Activated CD4-positive, alpha-beta T cell treated with anti-CD3 and anti-CD28 coated beads, Interleukin-2, amount 10 ng/mL, durations not matched to agents 24 days and 14 days (primary cell): ENCODE measurements at places on chromosomes 12 and 14.

GRCh38 chr14:61523751-61524150 is 171.6 kb upstream of the HIF1A start:
- DNase-seq: no peak

DNA sequence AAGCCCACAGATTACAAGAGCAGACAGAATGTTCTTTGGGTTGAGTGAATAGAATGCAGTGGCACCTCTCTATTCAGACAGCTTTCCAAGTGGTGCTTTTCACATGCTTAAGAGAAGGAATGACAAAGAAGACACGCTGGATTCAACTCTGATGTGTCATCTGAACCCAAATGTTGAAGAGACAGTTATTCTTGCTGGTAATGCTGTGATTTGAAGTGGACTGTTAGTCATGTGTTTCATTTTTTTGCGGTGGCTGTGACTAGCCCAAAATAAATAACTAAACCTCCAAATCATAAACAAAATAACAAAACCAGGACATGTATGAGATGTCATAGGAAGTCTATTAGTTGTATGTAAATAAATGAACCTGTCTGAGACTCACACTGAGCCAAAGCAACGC is 391.8 kb upstream of the PRICKLE1 start:
- DNase-seq: no peak

DNA sequence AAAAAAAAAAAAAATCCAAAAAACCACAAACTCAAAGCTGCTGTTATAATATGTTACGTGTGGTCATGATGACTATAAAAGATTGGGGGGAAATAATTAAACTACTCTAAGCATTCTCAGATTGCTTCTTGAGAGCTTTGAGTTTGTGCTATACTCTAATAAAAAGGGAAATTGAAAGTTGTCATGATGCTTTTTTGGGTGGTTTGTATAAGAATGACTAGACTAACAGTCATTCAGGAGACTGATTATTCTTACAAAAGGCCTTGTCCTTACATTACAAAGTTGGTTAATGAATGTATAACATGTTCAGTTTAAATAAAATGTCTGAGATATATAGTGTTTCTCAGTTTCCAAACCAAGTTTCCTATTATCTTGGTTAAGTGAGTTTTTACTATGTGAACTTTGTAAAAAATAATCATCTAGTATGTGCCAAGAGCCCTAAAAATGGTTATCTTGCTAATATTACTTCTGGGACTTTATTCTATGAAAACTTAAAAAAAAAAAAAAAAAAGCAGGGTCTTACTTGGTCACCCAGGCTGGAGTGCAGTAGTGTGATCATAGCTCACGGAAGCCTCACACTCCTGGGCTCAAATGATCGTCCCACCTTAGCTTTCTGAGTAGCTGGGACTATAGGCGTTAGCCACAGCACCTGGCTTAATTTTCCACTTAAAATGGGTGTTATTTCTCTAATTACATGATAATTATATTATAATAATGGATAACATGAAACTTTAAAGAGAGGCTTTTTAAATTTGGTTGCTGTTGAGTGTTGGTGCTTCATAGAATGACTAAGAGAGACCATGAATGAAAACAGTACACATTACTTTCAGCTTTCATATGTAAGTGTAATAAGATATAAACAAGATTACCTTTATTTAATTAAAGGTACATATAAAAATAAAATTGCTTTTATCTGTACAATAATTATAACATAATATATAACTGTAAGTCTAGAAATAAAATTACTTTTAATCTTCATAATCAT is 459.6 kb upstream of the RGS6 start:
- no peak for DNase-seq

- DNase-seq: no peak
Measured at GRCh38 chr12:107921062-107921461, 146.6 kb downstream of the ASCL4 start.

- DNase-seq: no peak
Measured at GRCh38 chr12:109169686-109170085, 53.3 kb downstream of the ACACB start.

GRCh38 chr12:45406988-45407850 is 191.3 kb downstream of the ANO6 start:
- DNase-seq: peak; percentile 48

DNA sequence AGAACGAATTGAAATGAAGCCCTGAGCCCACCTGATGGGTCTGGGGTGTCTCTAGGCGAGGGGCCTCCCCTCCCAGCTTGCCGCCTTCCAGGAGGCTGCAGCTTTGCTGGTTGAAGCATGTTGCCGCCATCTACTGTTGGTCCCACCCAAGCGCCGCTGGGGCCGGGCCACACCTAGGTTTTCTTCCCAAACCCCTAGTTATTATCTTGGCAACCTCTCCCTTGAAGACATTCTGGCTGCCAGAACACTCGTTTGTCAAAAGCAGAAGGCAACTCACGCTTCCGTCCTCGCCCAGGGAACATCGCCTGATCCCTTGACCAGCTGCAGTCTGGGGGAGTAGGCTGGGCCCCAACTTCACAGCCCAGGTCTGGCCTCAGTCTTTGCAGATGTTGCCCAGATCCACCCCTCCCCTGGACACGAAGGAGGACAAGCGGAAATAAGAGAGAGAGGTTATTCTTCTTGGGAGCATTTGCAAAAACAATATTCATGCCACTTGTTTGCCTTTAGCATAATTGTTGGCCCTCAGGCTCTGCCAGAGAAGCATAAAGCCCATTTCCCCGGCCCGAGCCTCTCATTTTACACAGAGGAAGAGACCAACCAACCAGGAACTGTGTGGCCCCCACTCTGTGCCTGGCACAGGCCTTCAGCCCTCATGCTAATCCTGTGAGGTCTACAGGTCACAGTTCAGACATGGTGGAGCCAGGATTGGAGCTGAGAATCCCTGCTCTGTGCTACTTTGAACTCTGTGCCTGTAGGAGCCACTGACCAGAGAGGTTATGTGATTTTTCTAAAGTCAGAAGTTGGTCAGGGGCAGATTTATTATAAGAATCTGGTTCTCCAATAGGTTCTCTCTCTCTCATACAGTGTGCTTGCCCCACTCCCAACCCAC is 6.8 kb downstream of the EMP1 start:
- no peak for DNase-seq
